ENCODE measurements at places on chromosomes 2 and 18. TPM values are rescaled to one million over a fixed set of nuclear protein-coding genes. Genes with fewer than 3 reads are reported as not detected.
A peak's percentile ranks its signal among the peaks of the same experiment; 100 is the strongest.

Gene POTEI
- total RNA-seq: not detected

Gene PIEZO2
- not detected for total RNA-seq

Gene MYO7B
- total RNA-seq: 0.88 TPM

Gene SPDYA
- total RNA-seq: 0.40 TPM

Gene MAPK4
- not detected for total RNA-seq

Gene RGPD4
- total RNA-seq: 0.87 TPM

Gene C1QL2
- not detected for total RNA-seq

Gene RTP5
- total RNA-seq: not detected

Gene SLC9A4
- total RNA-seq: not detected

Gene CNOT9
- 129 TPM for total RNA-seq

Gene DSG2
- total RNA-seq: 0.70 TPM

Gene DSC2
- total RNA-seq: 0.14 TPM

Gene IL18RAP
- 5.3 TPM for total RNA-seq

DNA sequence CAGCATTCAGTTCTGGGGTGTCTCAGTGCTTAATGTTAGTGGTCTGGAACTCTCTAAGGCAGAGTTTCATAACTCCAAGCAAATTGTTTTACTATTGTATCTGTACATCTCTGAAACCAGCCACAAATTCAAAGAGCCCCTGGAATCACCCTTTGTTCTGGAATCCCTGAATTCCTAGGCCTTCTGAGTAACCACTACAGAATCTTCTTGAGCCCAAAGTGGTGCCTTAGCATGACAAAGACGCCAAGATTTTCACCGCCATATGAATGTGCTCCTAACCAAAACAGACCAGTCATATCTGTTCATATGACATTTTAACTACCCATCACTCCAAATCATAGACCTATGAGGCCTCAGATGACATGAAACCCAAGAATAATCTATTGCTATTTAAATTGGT, 668.1 kb downstream of the EPHA4 start:
- no peak overlapping the region for H3K27ac ChIP-seq
- no peaks in the 10 kb centered on the region for H3K4me1 ChIP-seq
- H3K27me3 ChIP-seq: no peaks in the 10 kb centered on the region

DNA sequence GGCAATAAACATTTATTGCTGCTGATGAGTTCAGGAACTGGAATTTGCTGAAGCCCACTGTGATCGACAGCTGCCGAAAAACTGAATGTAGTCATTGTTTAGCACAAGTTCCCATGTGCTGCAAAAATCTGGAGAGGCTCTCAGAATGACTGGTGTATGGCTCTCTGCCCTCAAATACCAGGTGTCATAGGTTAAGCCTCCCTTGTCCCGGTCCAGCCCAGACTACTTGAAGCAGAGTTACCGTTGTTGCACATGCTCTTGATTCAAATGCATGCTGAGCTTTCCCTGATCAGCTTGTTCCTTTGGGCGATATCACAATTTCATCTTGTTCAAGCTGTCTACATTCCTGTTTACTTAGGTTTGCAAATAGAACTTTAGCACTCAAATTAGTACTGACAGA, 625.2 kb downstream of the CPS1 start:
- H3K27ac ChIP-seq: no peak overlapping the region
- no peak overlapping the region for H3K4me3 ChIP-seq
- DNase-seq: no peak
- H3K4me1 ChIP-seq: no peaks in the 10 kb centered on the region
- H3K36me3 ChIP-seq: no peaks in the 10 kb centered on the region

GRCh38 chr2:140658760-140659692, 1471.8 kb downstream of the LRP1B start:
- DNase-seq: no peak
- no peak overlapping the region for H3K27ac ChIP-seq
- no peak overlapping the region for H3K4me3 ChIP-seq

GRCh38 chr2:174106736-174107135, 141.6 kb upstream of the SP3 start:
- H3K27ac ChIP-seq: no peak overlapping the region
- peaks cover 3% of the 10 kb centered on the region for H3K4me1 ChIP-seq

GRCh38 chr18:76928179-76928868, 106.0 kb downstream of the ZNF236 start:
- peaks cover 2% of the 10 kb centered on the region for H3K4me1 ChIP-seq
- no peak for DNase-seq
- H3K27me3 ChIP-seq: no peaks in the 10 kb centered on the region
- H3K4me3 ChIP-seq: no peak overlapping the region
- H3K27ac ChIP-seq: no peak overlapping the region

- H3K4me3 ChIP-seq: peak overlapping the region; percentile 51
- no peak for DNase-seq
- H3K36me3 ChIP-seq: peaks cover 25% of the 10 kb centered on the region
These were observed 49.3 kb upstream of the STK17B start for GRCh38 chr2:196220671-196221070.

GRCh38 chr18:54284981-54285785, 15.9 kb downstream of the POLI start:
- H3K4me3 ChIP-seq: peak overlapping the region; percentile 5
- DNase-seq: peak; percentile 73
- H3K36me3 ChIP-seq: peaks cover 39% of the 10 kb centered on the region
- peak overlapping the region; percentile 80 for H3K27ac ChIP-seq

- no peak overlapping the region for H3K27ac ChIP-seq
- DNase-seq: no peak
- no peaks in the 10 kb centered on the region for H3K36me3 ChIP-seq
- no peaks in the 10 kb centered on the region for H3K27me3 ChIP-seq
- H3K4me1 ChIP-seq: no peaks in the 10 kb centered on the region
These were observed 44.5 kb downstream of the PDIA6 start for GRCh38 chr2:10768063-10768507.

- peaks cover 2% of the 10 kb centered on the region for H3K4me1 ChIP-seq
- H3K27me3 ChIP-seq: peaks cover 31% of the 10 kb centered on the region
- DNase-seq: peak; percentile 22
- H3K27ac ChIP-seq: no peak overlapping the region
- no peak overlapping the region for H3K4me3 ChIP-seq
These were observed 86.7 kb downstream of the C18orf54 start for GRCh38 chr18:54444319-54444914.

- H3K27ac ChIP-seq: peak overlapping the region; percentile 9
- DNase-seq: no peak
- H3K27me3 ChIP-seq: no peaks in the 10 kb centered on the region
- no peak overlapping the region for H3K4me3 ChIP-seq
These were observed 31.9 kb downstream of the NDUFA10 start for GRCh38 chr2:239993291-239993690.

DNA sequence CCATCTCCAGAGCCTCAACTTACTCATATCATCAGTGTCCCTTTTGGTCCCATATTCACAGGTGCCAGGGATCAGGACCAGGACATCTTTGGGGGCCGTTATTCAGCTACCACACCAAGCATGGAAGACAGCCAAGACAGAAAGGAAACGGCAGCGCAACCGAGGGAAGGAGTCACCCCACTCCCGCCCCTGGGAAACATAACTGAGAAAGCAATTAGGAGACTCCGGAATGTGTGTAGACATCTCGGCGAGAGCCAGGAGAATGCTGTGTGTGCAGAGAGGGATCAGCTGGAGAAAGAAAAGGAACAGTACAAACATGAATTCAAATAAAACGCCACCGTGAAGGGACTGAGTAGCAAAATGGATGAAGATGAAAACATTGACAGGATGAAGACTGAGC, 13.4 kb upstream of the BOK start:
- peaks cover 30% of the 10 kb centered on the region for H3K27me3 ChIP-seq
- no peak overlapping the region for H3K4me3 ChIP-seq
- no peaks in the 10 kb centered on the region for H3K36me3 ChIP-seq
- DNase-seq: no peak
- H3K27ac ChIP-seq: no peak overlapping the region
- H3K4me1 ChIP-seq: no peaks in the 10 kb centered on the region

GRCh38 chr18:35507623-35508022, 9.9 kb upstream of the INO80C start:
- no peak overlapping the region for H3K4me3 ChIP-seq
- no peaks in the 10 kb centered on the region for H3K36me3 ChIP-seq

DNA sequence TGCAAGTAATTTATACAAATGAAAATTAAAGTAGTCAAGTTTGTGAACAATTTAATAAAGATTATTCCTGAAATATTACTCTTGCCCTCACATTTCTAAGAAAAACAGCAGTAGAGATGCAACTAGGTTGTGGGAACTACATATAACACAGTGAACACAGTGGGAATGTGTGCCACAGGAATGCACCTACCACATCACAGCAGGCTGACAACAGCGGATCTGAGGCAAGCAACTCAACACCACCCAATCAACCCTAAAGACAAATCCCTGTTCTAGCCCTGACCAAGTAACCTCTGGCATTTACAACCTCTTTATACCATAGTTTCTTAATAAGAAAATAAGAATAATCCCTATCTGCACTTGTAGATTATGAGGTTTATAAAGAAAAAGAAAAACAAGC, 23.4 kb downstream of the MBOAT2 start:
- H3K27me3 ChIP-seq: no peaks in the 10 kb centered on the region
- H3K4me3 ChIP-seq: no peak overlapping the region
- no peak for DNase-seq
- H3K36me3 ChIP-seq: no peaks in the 10 kb centered on the region
- H3K27ac ChIP-seq: no peak overlapping the region

DNA sequence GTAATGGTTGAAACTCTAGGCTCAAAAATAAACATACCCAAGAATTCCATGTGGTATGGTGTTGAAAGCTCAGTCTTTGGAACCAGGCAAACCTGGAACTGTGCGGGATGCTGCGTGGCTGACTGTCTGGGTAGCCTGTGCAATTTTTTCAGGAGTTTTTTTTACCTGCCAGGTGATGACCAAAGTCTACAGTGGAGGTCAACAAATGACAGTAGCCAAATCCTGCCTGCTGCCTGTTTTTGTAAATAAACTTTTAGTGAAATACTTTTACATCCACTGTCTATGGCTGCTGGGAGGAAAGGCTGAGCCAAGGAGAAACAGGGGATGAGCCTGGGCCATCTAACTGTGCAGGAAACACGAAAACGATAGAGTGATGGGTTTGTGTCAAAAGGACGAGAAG, 240.6 kb downstream of the PIEZO2 start:
- H3K4me3 ChIP-seq: no peak overlapping the region
- no peaks in the 10 kb centered on the region for H3K36me3 ChIP-seq
- no peaks in the 10 kb centered on the region for H3K4me1 ChIP-seq
- no peaks in the 10 kb centered on the region for H3K27me3 ChIP-seq
- no peak for DNase-seq

- H3K4me3 ChIP-seq: no peak overlapping the region
- H3K27ac ChIP-seq: no peak overlapping the region
- DNase-seq: no peak
- no peaks in the 10 kb centered on the region for H3K4me1 ChIP-seq
- H3K36me3 ChIP-seq: no peaks in the 10 kb centered on the region
These were observed 155.4 kb downstream of the THSD7B start for GRCh38 chr2:136920652-136921333.

DNA sequence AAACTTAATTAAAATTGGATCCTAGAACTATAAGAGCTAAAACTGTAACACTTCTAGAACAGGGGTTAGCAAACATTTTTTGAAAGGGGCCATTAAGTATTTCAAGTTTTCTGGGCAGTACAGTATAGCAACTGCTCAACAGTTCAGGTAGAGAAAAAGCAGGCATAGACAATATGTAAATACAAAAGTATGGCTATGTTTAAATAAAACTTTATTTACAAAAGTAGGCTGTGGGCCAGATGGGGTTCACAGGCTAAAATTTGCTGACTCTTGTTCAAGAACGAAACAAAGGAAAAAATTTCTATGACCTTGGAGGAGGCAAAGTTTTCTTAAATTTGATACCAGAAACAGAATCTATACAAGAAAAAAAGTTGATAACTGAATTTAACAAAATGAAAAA, 114.5 kb downstream of the MEMO1 start:
- no peaks in the 10 kb centered on the region for H3K4me1 ChIP-seq
- H3K27me3 ChIP-seq: no peaks in the 10 kb centered on the region
- H3K36me3 ChIP-seq: peaks cover 55% of the 10 kb centered on the region
- no peak overlapping the region for H3K27ac ChIP-seq
- no peak overlapping the region for H3K4me3 ChIP-seq

GRCh38 chr2:210617318-210617717, 60.9 kb downstream of the CPS1 start:
- H3K4me3 ChIP-seq: no peak overlapping the region
- no peak overlapping the region for H3K27ac ChIP-seq
- H3K36me3 ChIP-seq: no peaks in the 10 kb centered on the region
- DNase-seq: no peak
- H3K27me3 ChIP-seq: no peaks in the 10 kb centered on the region

- no peak overlapping the region for H3K4me3 ChIP-seq
- H3K36me3 ChIP-seq: peaks cover 2% of the 10 kb centered on the region
- no peak overlapping the region for H3K27ac ChIP-seq
- peak; percentile 14 for DNase-seq
These were observed 43.9 kb upstream of the RAPH1 start for GRCh38 chr2:203578759-203579643.

DNA sequence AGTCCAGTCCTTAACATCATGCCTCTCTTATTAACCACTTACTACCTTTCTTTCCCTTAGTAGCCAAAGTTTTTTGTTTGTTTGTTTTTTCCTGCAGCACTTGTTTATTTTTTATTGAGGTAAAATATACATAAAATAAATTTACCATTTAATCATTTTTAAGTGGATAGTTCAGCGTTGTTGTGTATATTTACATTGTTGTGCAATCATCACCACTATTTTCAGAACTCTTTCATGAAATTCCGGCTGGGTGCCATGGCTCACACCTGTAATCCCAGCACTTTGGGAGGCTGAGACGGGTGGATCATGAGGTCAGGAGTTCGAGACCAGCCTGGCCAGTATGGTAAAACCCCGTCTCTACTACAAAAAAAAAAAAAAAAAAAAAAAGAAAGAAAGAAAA, 38.1 kb upstream of the LHCGR start:
- H3K4me1 ChIP-seq: no peaks in the 10 kb centered on the region
- H3K27me3 ChIP-seq: no peaks in the 10 kb centered on the region
- no peak for DNase-seq
- no peak overlapping the region for H3K27ac ChIP-seq

DNA sequence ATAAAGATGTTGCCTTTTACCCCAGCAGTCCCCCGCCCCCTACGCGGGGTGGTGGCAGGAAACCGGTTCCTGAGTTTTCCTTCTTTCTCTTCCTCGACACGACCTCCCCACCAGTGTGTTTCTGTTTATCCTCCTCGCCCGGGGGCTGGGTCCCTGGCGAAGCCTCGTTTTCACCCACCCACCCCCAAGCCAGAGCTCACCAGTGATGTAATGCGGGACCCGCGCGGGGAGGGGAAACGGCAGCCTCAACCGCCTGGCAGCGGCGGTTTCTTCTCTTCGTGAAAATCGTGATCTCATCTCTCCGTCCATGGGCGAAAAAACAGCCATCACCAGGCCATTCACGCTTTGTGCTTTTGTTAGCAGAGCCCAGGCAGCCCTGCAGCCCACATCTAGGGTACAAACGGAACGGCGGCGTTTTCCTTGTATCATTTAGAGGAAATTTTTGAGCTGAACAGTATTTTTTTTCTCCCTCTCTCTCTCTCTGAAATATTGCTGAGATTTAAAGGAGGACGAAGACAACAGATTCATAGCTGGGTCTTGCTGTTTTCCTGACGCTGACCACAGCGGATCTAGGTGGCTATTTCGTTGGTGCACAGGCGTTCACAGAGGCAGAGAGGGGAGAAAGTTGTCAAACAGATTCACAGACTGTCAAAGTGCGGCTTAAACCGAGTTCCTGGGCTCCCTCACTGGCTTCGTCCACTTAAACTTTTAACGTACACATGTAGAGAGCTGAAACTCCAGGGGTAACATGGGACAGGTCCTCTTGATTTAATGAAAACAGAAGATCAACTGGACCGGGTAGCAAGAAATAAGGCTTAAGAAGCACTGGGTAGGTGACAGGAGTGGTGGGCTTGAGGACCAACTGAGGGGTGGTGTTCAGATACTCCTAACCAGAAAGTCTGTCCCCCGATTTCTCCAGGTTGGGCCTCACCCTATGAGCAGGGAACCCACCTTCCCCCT, 21.9 kb upstream of the PAX3 start:
- no peaks in the 10 kb centered on the region for H3K36me3 ChIP-seq
- peaks cover 9% of the 10 kb centered on the region for H3K4me1 ChIP-seq
- peak overlapping the region; percentile 47 for H3K4me3 ChIP-seq
- no peak for DNase-seq
- H3K27me3 ChIP-seq: peaks cover 63% of the 10 kb centered on the region

Measured in activated naive CD8-positive, alpha-beta T cell treated with anti-CD3 and anti-CD28 coated beads for 36 hours (primary cell).